Glomerular endothelial cell (primary cell): ENCODE measurements at places on chromosomes 3 and 15. TPM values are rescaled to one million over a fixed set of nuclear protein-coding genes. Genes with fewer than 3 reads are reported as not detected.

DNA sequence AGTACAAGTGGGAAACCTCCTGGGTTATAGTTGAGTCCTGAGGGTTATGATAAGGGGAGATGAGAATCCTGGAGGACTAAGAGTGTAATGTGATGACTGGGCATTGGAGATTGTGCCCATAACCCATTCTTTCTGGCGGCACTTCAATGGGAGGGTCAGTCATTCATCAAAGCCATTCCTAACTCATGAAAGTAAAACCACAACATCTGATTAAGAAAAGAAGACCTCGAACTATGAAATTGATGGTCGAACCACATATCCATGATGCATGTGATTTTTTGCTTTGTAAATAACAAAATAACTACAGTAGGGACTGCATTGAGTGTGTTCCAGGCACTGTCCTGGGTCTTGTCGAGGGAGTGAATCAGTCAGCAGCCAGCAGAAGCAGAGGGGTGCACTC lies 215.1 kb downstream of the SHQ1 start:
- DNase-seq, result no peak

- no peak for DNase-seq
These were observed 44.1 kb downstream of the STARD5 start for GRCh38 chr15:81279621-81280485.

The CYP8B1 gene
- not detected in 2 replicates for total RNA-seq

DNA sequence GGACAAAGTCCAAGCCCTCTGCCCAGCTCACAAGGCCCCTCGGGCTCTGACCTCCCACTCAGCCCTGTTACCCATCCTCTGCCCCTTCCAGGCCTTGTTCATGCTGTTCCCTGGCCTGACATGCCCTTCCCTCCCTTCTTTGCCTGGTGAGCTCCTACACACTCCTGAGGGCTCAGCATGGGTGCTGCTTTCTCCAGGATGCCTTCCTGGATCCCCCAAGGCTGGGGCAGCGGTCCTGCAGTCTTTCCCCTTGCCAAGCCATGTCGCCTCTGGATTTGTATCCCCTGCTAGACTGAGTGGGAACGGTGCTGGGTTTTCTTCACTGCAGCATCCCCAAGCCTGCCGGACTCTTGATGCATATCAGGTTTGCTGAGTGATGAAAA lies 35.9 kb downstream of the FAM3D start:
- DNase-seq, result no peak

DNA sequence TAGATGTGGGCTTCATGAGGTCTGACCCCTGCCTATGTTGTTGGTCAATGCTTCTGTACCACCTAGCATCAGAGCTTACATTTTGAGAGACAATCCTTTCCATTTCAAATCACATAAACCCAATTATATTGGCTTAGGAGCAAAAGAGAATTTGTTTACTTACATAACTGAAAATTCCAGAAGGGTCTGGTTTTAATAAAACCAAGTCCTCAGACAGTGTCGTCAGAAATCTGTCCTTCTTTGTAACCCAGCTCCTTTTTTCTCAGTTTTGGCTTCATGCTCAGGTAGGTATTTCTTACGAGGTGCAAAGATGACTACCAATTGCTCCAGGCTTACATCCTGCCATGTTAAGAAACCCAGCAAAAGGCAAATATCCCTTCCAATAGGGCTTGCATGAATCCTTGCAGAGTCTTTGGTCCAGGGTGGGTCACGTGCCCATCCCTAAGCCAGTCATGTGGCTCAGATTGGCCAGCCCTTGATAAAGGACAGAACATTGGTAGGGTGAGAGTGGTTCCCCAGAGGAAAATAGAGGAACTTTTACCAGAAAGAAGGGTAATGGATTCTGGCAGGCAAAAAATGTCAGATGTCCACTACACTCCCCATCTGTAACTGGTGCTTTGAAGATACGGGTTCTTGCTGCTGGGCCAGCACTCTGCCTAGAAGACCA lies 50.2 kb upstream of the VILL start:
- no peak for DNase-seq

DNA sequence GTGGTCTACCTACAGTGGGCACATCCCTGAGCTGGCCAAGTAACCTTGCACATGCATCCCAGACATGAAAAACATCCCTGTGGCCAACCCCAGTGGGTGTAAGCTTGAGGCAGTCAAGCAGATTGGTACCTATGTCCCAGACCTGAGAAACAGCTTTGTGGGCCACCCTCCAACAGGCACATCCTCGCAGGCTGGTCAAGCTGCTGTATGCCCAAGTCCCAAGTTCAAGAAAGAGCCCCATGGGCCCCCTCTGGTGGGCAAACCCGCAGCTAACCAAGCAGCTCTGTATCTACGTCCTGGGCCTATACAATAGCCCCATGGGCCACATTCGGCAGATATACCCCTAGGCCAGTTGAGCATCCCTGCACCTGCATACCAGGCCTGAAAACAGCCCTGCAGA lies 186.3 kb upstream of the GPR149 start:
- no peak for DNase-seq

The TRPC1 gene
- total RNA-seq, result 10.7 and 14.1 TPM in 2 replicates

DNA sequence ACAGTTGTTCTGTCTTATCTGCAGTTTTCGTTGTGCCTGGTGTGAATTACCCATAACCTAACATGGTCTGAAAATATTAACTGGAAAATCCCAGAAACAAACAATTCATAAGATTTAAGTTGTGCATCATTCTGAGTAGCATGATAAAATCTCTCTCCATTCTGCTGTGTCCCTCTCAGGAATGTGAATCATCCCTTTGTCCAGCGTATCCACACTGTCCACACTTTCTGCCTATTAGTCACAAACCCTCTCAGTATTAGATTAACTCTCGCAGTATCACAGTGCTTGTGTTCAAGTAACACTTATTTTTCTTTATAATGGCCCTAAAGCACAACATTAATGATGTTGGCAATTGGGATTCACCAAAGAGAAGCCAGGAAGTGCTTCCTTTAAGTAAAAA lies 203.2 kb downstream of the CGGBP1 start:
- no peak for DNase-seq

GRCh38 chr3:47082519-47082918 lies 81.4 kb downstream of the SETD2 start:
- no peak for DNase-seq

DNA sequence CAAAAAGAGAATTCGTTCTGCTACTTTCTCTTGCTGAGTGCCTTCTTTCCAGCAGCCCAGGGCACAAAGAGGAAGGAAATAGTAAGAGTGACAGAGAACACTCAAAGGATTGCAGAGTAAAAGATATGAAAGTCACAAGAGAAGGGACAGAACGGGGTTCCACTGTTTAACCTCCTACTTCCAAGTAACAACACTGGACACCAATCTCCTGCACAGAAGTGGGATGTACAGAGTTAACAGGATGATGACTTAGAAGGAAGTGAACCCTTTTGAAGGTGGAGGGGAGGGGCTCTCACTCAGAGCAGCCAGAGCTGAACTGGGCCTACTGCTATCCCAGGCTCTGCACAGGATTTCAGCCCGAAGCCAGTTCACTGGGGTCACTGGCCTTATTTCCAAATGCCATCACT lies 130.1 kb upstream of the PRICKLE2 start:
- DNase-seq, result peak; percentile 22

The NME9 gene
- total RNA-seq, result not detected in 2 replicates

GRCh38 chr15:55649058-55649423 lies 60.9 kb upstream of the PYGO1 start:
- DNase-seq, result no peak

DNA sequence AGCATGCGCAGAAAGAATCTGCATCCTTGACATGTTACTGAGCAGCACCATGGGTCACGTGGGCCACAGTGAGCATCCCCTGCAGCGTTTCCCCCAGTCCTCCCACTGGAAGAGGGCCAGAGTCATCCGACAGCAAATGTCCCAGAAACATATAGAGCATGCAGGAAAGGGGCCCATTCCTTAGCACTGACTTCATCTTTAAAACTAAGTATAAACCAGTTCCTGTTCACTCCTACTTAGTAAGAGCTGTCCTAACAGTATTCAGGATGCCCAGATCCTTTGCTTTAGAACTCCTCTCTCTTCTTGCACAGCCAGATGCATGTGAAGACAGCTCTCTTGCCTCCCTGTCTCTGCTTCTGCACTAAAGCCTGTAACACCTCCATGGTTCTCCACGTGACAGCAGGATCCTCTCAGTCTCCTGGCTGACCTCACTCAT lies 79.3 kb upstream of the OXTR start:
- DNase-seq, result no peak

DNA sequence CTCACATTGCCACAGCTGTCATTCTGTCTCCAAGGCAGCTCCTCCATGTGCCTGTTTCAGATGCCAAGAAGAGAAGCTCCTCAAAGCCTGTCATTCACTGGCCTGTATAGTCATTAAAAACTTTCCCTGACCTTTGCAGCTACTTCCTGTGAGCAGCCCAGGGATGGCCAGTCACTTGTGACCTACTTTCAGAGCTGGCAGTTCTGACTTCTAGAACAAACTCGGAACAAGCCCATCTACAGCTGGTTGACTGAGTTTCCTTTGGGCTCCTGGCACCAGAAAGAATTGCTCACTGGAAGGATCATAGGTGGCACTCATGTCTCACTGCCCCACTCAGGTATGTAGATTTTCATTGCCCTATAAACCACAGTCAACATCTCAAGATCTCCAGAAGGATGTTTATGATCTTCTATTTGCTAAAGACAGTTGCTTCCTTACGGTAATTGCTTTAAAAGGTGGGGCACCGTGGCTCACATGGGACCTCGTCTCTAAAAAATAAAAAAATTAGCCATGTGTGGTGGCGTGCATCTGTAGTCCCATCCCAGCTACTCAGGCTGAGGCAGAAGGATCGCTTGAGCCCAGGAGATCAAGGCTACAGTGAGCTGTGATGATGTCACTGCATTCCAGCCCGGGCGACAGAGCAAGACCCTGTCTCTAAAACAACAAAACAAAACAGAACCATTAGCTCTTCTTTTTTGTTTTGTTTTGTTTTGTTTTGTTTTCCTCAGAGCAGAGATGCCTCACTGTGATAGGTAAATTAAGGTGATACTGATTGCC lies 11.2 kb upstream of the ATP13A3 start:
- DNase-seq, result no peak

The NOX5 gene
- 0.18 TPM in 1 of 2 replicates, not detected in the other for total RNA-seq
